GM10248 (cell line): ENCODE measurements at places on chromosomes 2 and 18.

DNA sequence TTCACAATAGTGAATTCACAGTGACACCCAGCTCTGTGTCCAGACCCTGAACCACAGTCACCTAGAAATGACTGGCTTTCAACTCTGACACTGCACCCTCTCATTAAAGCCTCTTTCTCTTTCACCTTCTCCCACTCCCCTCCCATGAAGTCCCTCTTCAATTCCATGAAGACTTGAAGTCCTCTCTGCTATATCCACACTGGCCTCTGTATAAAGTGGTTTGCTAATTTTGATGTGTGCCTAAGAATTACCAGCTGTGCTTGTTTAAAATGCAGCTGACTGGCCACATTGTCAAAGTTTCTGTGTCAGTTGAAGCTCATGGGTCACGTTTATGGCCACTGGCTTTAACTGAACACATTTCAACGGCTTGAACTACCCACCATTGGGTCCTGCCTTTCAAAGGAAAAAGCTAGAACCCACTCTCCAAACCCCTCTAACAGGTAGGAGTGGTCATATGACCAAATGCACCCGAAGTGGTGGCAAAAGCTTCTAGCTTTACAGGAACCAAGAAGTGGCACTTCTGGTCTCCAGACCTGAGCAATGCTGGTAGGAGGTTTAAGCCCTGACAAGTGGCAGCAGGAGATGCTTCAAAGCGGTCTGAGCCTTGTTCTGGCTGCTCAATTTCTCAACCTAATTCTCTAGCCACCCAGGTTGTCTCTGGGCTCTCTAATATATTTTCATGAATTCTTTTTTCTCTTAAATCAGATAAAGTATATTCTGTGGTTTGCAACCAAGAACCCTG lies 34.2 kb downstream of the B4GALT6 start:
- DNase-seq = no peak

DNA sequence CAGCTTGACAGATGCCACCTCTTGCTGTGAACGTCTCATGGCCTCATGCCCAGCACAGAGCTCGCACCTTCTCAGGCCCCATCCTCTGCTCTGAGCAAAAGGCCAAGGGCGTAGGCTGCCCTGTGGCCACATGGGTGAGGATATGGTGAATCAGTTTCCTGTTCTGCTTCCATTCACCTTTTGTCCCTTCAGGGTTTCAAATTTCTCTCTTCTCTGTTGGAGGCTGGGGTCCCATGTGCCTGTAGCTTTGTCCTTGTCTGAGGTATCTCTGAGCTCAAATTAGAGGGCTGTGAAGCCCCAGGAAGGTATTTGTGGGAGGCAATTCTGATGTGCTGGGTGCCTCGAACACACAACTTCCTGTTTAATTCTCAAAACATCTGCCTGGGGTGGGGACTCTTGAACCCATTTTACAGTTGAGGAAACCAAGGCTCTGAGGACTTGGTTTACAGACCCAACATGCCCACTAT lies 29.0 kb downstream of the ZAP70 start:
- no peak for DNase-seq

DNA sequence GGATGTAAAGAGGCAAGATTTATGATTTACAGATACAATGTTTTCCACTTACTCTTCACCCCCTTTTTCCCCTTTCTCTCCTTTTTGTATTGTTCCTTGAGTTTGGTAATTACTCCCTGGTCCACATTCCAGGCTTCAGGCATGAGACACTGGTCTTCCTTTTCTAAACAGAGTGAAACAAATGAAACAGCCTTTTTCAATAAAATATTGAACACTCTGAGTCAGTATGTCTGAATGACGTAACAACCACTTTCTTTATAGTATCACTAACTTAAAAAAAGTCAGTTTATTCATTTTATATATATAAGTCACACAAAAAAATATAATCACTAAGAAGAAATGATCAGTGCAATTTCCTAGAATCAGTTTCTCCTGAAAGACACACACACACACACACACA lies 79.7 kb downstream of the STRN start:
- DNase-seq = no peak

DNA sequence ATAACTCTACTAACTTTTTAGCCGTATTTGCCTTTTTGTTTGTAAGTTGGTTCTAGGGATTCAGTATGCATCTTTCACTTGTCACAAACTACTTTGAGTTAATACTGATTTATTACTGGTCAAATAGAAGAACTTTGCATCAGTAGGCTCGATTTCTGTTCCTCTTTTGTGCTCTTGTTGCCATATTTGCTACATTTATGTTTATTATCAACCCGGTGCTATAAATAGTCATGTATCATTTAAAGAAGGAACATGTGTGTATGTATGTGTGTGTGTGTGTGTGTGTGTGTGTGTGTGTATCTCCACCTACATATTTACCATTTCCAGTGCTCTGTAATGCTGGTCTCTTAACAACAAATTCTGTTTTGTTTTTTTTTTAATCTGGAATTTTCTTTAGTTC lies 79.6 kb upstream of the B3GNT7 start:
- DNase-seq = peak; percentile 57

DNA sequence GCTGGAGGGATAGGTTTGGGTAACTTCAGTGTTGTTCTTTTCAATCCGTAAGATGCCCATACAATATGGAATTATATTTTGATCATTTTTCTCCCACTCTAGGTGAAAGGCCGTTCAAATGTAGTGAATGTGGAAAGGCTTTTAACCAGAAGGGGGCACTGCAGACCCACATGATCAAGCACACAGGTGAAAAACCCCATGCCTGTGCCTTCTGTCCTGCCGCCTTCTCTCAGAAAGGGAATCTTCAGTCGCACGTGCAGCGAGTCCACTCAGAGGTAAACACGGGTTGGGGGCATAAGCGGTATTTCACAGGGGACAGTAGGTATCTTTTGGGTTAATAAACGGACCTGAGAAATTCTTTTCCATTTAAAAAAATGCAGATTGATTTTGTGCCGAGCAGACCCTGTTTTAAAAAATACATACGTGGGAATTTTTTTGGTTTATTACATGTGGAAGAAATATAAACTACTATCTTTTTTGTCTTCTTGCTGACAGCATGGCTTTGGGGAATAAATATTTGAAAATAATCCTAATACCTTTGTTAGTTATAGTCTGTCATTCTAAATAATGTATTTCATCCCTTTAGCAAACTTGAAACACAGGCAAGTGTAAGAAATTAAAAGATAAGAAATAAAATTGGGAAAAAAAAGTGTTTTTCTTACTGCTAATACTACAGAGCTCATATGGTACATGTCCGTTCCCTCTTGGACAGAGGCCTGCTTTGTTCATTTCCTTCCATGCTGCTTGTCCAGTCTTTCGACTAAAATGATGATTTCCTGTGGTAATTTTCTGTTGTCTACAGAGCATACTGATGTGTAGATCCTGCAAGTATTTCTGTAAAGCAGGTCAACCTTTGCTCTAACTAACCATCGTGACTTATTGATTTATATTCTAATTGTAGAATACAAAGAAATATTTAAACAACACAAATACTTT lies 53.3 kb downstream of the ZNF236 start:
- DNase-seq = peak; percentile 50

DNA sequence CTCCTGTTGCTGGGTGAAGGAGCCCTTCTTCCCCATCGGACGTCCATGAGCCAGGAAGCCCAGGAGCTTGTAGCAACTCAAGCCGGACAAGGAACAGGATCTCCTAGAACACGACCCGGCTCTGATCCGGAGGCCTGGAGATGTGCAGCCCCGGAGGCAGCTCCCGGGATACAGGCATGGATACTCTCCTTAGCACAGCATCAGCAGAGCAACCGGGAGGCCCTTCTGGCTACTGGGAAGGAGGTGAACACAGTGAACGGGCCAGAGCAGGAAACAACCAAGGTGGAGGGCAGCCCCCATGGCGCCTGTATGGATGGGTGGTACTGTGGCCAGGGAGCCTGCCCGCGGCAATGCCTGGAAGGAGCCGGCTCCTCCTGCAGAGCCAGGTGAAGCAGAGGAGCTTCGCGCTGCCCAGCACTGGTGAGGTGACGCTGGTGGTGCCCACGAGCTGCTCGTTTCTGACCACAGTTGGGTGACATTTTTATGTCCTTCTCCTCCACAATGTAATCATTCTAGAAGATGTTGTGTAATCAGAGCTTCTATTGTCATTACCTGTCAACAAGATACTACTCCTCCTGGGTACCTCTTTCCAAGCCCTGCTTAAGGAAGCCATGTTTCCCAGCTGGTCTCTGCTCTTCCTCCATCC lies 94.3 kb downstream of the TWIST2 start:
- DNase-seq = no peak

GRCh38 chr18:52334896-52335295 lies 5.1 kb upstream of the DCC start:
- no peak for DNase-seq

DNA sequence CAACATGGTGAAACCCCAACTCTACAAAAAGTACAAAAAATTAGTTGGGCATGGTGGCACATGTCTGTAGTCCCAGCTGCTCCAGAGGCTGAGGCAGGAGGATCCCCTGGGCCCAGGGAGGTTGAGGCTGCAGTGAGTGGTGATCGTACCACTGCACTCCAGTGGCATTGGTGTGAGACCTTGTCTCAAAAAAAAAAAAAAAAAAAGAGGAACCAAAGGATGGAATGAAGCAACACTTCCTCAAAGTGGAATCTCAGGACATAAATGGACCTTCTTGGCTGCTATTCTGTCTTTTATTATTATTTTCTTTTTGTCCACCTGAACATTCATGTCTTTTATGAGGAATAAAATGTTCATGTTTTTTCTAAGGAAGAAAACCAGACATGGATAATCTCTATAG lies 13.7 kb downstream of the GEMIN6 start:
- no peak for DNase-seq

DNA sequence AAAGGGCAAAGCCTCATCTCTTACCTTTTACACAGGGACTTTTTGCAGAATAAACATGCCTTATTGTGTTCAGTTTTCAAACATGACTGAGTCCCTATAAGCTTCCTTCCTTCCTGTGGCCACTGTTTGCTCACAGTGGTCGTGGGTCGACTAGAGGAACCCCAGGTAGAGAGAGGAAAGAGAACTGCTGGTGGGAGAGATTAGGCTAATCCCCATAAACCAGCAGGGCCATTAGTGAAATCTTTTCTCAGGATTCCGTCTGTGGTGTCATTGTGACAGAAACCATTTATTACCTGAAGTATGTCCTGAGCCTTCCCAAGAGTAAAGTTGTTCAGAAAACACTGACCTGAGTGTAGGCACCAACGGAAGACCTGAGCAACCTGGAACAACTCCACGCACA lies 21.3 kb upstream of the BOD1L2 start:
- no peak for DNase-seq

GRCh38 chr2:190881084-190881597 lies 520 bp downstream of the GLS start:
- peak; percentile 13 for DNase-seq

DNA sequence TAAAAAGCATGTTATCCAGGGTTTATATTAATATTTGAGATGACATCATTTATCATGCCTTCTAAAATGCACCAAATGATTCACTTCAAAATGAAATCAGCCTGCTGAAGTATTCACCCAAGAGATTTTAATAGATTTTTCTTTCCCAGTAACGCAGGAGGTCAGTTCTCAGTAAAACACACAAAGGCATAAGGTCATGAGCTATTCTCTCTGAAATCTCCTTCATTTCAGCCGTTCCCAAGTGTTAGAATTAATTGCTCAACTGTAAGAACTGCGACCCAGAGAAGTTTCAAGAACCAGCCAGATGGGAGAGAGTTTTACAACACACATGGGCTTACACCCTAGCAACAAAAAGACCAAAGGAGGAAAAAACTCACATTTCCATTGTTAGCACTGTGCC lies 84.2 kb upstream of the PHLPP1 start:
- no peak for DNase-seq

- DNase-seq = no peak
Observed at GRCh38 chr18:57819671-57820460, 16.8 kb upstream of the ATP8B1 start.

DNA sequence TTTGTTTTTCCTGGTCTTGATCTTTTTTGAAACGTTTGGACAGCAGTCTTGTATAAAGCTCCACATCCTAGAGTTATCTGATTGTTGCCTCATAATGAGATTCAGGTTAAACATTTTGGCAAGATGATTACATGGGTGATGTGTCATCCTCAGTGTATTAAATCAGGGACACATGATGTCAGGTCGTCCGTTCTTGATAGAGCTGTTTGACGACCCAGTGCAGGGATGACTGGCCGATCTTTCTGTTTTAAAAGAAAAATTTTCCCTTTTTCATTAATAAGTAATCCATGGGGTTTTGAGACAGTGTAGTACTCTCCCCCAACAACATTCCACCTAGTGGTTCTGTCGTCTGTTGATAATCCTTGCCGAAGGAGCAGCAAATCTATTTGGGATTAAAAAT lies 44.5 kb upstream of the SERPINB2 start:
- no peak for DNase-seq

- no peak for DNase-seq
Observed at GRCh38 chr2:7752291-7752690, 835.1 kb downstream of the RNF144A start.

DNA sequence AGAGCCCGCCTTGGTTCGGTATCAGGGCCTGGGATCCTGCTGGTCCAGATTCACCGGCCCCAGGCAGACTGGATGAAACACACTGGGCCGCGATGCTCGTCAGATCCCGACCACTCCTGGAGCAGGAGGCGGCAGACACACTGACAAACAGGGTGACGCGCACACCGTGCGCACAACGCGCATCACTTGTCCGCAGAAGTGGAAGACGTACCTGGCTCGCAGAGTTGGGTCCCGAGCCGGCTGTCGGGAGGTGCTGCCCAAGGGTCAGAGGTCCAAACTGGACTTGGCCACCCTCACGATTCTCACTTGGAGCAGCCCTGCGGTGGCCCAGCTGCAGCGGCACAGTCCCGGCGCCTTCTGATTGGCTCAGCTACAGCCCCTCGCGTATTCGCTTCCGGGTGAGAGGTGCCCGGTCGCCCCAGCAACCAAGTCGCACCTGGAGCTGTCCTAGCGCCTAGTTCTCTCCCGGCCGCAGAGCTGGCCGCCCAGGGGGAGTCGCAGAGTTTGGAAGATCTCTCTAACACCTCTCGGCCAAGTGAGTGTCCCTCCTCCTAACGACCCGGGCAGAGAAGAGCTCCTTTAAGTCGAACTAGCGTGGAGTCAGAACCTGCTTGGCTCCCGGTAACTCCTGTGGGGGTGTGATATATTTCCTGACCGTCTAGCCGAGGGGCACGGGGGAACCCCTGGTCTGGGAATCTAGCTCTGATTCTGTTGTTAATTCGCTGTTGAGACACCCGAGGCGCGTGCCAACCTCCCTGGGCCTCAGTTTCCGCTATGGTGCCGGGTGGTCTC lies at the start of the genes DHX57 and MORN2:
TSS of gene DHX57 (minus strand) at position 359 of the 792 bp plus-strand sequence. CDS start 7,529 bp downstream, outside the sequence.
TSS of gene MORN2 (plus strand) at position 401 of the 792 bp plus-strand sequence.
- peak; percentile 95 for DNase-seq
